ENCODE measurements at places on chromosomes 5 and 9.

- ATAC-seq, result no peak
Measured at GRCh38 chr5:180795771-180796313, 6.8 kb downstream of the MGAT1 start.

DNA sequence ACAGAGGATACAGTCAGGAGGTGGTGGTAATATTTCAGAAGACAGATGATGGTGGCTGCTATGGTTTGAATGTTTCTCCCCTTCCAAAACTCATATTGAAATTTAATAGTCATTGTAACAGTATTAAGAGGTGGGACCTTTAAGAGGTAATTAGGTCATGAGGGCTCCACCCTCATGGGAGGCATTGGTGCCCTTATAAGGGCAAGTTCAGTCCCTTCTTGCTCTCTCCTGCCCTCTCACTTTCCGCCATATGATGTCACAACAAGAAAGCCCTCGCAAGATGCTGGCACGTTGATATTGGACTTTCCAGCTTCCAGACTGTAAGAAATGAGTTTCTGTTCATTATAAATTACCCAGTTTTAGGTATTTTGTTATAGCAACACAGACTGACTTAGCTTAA, 274.9 kb downstream of the PDE4D start:
- ATAC-seq, result no peak

GRCh38 chr5:80540691-80541090, 29.4 kb downstream of the ANKRD34B start:
- ATAC-seq, result no peak

DNA sequence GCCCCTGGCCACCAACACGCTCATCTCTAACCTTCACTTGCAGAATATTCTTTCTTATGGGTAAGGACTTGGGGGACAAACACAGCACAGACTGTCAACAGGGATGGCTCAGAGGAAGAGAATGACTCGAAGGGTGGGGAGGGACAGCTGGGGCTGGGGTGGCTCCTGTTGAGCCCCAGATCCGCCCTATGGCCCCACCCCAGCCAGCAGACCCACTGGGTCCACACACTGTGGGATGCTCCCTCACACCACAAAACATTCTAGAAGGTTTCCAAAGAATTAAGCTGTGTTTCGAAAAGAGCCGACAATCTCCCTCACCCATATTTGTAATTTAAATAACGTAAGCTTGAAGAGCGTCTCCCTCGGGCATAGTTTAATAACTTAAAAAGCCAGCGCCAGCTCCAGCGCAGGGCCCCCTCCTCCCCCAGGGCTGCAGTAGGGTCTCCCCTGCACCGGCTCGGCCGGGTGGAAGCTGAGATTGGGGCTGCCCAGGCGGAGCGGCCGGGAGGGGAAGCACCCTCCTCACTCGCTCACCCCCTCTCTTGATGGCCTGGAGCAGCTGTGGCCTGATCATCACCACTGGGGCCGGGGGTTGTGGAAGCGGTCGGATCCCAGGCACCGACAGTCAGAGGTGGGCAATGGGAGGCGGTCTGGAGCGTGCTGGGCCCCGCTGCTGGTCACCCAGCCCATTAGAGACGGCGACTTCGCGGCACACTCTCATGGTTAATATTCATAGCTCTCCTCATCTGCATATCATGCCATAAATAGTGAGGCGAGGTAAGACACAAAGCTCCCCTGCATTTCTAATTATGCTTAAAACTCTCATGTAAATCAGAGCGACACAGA, 37.6 kb downstream of the NACC2 start:
- ATAC-seq, result no peak

DNA sequence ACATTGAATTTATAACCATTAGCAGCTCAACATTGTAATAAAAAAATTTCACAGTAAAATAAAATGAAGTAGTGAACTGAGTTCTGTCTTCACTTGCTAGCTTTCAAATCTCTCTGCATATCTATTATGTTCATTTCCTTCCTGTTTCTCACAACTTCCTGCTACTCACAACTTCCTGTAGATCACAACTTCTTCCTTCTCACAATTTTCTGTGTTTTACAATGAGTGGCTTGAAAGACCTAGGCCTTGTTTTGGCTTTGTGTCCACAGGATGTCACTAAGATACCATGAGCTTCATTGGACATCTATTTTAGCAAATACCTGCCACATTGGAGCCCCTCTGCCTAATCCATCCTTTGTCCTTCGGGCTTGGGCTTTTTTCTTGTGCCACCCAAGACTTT, 480.3 kb upstream of the ADAMTS16 start:
- no peak for ATAC-seq

DNA sequence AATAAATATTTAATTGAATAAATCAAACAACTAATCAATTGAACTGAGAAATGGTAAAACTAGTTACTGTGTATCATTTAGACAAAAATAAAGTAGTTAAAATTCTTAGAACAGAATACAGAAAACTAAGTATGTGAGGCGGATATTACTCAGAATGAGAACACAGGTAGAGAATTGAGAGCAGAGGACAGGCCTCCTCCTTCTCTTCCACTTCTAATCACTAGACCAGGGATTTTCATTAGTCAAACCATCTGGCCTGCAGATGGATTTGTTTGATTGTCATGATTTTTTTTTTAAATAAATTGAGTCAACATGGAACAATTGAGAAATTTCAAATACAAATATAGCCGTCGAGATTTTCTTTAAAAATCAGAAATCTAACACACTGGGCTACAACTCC, 198.6 kb upstream of the HMHB1 start:
- ATAC-seq, result no peak

DNA sequence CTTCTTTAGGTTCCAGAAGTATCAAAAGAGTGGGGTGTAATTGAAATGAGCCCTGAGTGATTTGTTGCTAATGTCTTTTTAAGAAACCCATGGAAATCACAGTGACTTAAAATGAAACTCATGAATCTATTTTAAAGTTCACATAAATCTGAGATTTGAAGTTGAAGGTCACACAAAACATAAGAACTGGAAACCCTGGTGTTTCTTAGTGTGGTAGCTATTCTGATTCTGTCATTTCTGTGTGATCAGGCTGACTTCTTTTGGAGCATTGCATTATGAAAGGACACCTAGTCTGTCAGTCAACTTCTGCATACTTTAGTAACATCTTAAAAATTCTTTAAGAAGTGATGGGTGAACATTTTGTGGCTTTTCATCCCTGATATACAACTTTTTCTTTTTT, 448.8 kb downstream of the TLE4 start:
- ATAC-seq, result no peak

DNA sequence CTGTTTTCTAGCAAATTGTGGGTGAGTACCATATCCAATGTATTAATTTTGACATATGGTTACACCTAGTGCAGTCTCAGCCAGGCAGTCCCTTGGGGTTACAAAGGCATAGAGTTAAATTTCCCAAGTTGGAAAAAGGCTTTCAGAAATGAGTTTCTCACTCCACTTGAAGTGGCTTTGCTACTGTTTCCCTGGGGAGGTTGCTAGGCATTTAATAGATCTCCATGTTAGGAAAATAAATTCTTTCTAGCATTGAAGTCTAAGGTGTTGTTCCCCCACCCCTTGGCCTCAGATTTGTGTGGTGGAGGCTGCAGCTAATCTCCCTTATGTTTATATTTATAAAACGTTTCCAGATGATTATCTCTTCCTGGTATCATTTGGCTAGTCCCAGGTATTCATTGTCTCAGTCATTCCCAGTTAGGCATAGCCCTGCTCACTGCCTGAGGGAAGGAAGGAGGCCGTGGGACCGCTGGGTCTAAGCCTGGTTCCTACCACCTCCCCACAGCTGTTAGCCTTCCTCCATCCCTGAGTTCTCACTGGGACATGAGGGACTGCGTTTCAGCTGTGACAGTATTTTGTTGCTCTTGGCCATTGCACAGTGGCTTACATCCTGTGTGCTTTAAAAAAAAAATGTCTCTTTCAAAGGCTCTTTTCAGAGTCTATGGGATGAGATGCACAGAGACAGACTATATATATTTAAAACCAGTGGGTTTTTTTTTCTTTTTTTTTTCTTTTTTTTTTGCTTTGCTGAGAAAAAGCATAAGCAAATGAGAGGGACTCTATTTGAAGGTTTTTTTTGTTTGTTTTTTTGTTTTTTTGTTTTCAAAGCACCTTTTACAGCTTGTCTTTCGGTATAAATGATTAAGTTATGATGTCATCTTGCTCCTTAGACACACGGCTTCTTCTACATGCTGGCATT, 121.5 kb downstream of the MAST4 start:
- no peak for ATAC-seq

- no peak for ATAC-seq
Measured at GRCh38 chr5:81045389-81045807, 85.2 kb downstream of the RASGRF2 start.

DNA sequence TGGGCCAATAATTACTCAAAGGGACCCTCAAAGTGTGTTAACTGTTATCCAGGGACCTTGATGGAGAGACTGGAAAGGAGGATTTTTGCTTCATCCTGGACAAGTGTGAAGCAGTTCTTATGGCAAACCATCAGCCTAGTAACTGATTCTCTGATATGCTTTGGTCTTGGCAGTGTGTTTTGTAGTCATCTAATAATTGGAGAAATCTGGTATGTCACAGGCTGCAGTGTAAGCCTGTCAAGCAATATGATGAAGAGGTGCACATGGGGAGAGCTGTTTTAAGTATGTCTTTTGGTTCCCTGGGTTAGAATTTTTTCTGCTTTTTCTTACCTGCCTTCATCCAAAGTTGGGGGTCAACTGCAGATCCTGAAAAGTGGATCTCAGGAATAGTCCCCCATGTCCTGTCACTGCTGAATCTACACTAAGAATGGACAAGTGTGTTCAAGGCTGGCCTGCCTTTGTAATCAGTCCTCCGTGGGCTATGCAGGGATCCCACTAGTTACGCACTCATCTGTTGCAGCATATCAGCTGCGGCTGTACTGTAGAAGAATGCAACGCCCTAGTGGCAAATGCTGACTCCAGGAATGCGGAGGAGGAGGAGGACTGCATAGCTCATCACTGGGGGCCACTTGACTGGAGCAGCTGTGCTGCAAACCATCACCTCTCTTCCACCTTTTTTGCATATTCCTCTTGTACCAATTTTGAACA, 1.9 kb downstream of the SPTAN1 start:
- ATAC-seq, result peak; percentile 23

DNA sequence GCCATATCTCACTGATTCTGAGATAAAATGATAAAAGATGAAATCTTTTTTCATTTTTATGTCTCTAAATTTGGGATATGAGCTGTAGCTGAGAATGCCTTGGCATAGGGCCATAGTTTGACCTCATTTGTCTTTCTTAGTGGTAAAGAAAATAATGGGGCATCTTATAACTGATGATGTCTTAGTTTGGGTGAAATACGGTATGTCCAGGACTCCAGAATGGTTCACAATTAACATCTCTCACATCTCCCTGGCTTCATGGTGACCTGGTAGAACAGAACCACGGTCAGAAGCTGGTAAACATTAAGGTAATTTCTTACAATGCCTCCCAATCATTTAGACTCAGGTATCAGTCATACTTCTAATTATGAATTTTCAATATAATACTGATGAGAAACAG, 250.8 kb downstream of the MAT2B start:
- ATAC-seq, result no peak

GRCh38 chr5:39716532-39717028, 291.8 kb upstream of the DAB2 start:
- peak; percentile 66 for ATAC-seq

DNA sequence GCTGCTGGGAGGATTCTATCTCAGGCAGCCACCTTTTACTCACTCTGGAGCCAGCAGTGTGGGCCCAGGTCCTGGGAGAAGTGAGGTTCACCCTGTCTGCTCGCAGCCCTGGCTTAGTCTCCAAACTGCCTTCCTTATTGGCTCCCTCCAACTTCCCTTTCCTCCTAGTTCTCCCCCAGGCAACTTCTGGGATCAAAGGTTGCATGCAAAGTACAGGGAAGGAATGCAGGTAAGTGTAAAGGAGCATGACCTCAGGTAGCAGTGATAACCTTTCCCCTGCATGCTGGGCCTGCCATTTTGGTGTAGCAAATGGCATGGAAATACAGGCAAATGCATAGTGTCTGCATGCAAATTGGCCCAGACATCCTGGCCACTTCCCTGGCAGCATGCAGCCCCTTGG, 53.8 kb upstream of the ARAP3 start:
- ATAC-seq, result no peak

- no peak for ATAC-seq
Measured at GRCh38 chr9:37029304-37029775, 4.7 kb downstream of the PAX5 start.

GRCh38 chr9:104927912-104928740, at the start of gene ABCA1:
Gene ABCA1, minus strand, starts transcription at chr9:104928155. Its CDS starts 24,476 bp downstream, at chr9:104903679.
- ATAC-seq, result peak; percentile 48

GRCh38 chr5:14824499-14824898, 47.1 kb downstream of the ANKH start:
- ATAC-seq, result no peak

GRCh38 chr5:82105457-82105856, 133.6 kb downstream of the ATG10 start:
- peak; percentile 79 for ATAC-seq

DNA sequence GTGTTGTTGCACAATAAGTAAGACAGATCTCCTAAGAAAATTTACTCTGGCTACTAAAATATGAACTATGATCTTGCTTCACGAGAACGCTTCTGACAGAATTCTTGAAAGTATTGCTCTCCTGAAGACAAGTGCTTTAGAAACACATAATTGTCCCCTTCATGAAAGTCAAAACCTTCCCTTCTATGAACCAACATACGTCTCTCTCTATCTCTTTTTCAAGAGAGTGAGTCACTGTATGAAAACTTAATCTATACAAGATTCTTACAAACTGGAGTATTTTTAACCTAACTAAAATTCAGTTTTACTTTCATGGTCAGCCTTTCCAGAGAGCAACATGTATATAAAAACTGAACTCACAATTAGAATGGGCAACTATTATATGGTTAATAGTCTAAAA, 688.0 kb upstream of the CTNND2 start:
- ATAC-seq, result no peak

DNA sequence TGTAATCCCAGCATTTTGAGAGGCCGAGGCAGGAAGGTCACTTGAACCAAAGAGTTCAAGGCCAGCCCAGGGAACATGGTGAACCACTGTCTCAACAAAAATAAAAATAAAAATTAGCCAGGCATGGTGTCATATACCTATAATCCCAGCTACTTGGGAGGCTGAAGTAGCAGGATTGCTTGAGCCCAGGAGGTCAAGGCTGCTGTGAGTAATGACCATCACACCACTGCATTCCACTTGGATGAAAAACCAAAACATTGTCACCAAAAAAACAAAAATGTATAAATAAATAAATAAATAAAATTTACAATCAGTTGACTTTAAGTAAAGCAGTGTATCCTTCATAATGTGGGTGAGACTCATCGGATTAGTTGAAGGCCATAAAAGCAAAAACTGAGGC, 541.4 kb downstream of the CSNK1G3 start:
- no peak for ATAC-seq
